NCI-H82 (cell line): ENCODE measurements at places on chromosomes 2 and 18.

GRCh38 chr18:44937960-44938719 is 257.5 kb downstream of the SETBP1 start:
- DNase-seq, result peak; percentile 94

DNA sequence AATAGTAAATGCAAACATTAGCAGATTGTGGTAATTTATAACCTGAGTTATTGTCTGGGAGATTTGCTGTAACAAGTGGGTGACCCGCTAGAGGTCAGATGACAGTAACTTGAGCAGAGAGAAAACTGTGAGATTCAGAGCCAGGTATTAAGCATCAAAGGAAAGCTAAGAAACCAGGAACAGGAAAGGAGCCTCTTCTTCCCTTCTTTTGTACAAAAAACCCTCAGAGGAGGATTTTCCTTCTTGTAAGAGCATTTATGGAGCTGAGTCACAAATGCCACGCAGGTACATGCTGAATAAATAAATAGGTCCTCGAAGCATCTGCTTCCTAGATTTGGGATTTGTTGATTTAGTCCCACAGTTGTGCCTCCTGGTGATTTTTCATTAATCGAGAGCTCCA is 146.5 kb downstream of the SH3BP4 start:
- DNase-seq, result peak; percentile 10

GRCh38 chr2:107932488-107932887 is 53.8 kb upstream of the SLC5A7 start:
- peak; percentile 39 for DNase-seq

- DNase-seq, result no peak
These were observed 16.7 kb upstream of the PDIA6 start for GRCh38 chr2:10829299-10829698.

GRCh38 chr18:59675346-59675745 is 21.9 kb downstream of the CCBE1 start:
- DNase-seq, result no peak

DNA sequence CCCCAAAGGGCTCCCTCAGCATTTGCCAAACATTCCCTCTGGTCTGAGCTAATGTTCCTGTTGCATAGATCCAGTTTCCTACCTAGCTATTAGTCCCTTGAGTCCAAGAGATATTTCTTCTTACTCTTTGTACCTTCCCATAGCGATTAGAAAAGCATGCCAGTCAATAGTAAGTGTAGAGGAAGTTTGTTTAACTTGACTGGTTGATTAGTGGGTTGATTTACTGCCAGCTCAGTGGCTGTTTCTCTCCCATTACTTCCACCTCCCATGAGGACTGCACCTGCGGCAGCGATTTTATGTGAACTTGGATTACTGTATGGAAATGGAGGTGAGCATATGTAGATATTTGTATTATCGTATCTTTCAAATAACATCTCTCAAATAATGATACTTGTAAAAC is 1748.4 kb upstream of the CELF4 start:
- no peak for DNase-seq

DNA sequence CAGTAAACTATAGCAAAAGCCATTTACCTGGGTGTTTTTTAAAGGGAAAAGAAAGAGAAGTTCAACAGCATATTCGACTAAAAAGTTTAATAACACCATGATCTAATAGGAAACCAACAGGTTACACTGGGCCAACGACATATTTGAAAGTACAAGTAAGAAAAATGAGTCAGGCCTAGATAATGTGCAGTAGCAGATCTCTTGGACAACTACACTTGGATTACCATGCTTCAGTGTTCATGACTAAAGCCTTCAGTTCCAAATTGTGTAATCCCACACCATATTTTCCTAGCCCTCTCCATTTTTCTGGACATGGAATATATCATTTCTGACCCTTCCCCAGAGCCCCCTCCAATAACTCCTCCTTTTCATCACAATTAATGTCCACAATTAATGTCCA is 39.1 kb upstream of the FIGN start:
- no peak for DNase-seq

DNA sequence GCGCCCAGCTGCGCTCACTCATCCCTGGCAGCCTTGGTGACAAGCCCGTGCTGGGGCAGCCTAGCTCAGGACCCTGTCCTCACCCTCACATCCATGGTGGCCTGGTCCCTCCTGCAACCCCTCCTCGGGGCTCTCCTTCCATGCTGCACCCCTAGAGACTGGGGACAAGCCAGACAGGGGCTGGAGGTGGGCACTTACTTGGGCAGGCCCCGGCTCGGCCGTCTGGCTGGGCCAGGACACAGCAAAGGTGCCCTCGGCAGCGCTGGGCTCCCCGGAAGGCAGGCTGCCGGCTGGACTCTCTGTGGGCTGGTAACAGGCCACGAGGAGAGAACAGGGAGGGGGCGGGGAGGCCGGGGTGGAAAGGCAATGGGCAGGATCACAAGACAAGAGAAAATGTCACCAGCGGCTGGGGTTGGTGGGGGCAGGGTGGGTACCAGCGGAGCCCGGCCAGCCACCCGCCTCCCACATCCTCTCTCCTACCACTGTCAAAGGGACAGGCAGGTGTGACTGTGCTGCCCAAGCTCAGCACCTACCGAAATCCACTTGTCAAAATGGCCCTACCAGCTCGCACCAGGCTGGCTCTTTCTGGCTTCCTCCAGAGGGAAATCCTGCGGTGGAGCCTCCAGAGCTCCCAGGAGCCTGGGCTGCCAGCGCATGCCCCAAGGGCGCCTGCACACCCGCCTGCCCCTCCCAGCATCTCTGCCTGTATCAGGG is 54.7 kb downstream of the BIN1 start:
- DNase-seq, result no peak

DNA sequence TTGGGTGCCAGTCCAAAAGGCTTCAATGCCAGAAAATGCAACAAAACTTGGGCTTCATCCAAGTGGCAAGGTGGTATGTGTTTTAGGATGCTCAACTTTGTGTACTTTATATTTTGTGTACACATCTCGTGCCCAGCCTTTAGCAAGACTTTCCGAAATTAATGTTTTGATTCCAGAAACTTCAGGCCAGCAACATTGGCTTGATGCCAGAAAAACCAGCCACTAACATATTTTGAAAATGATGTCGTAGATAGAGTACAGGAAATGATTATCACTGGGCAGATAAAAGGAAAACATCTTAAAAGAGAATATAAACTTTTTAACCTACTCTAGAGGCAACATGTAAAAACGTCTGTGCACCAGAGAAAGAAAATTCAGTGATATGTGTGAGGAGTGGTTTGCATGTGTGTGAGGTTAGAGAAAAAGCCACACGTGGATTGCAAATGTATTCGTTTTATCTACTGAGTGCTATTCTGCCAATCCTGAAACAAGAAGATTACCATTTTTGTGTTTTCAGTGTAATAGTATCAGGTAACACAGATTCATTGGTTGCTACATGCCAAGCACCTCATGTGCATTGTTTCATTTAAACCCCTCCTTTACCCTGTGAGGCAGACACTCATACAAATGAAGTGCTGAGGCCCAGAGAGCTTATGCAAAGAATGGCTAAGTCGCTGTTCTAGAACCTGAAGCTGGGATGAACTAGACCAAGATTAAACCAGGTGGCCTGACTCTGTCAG is 264.8 kb downstream of the C1D start:
- peak; percentile 17 for DNase-seq

- DNase-seq, result no peak
These were observed 503.6 kb downstream of the ARHGAP15 start for GRCh38 chr2:143632751-143633374.

- no peak for DNase-seq
These were observed 150.6 kb upstream of the EPC2 start for GRCh38 chr2:148493822-148494563.

- DNase-seq, result no peak
These were observed 303.9 kb downstream of the ZNF407 start for GRCh38 chr18:74901362-74902146.

GRCh38 chr2:203694191-203694590 is 12.2 kb upstream of the CD28 start:
- DNase-seq, result no peak

DNA sequence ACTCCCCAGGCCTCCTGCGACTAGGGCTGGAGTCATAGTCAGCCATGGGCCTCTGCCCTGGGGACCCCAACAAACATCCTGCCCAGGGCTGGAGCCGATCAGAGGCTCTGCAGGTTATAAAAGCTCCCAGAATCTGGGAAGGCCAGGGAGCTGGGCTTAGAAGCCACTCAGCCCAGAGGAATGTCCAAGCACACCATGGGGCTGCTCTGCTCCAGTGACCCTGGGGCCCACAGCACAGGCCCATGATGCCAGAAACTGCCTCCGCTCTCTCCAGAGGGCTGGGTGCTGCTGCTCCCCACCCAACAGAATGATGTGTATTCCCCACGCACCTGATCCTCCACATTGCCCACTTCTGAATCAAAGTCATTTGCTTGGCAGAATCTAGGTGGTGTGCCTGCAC is 88.5 kb downstream of the ARMC9 start:
- no peak for DNase-seq

GRCh38 chr2:217360781-217361482 is 501.1 kb upstream of the TNP1 start:
- no peak for DNase-seq

DNA sequence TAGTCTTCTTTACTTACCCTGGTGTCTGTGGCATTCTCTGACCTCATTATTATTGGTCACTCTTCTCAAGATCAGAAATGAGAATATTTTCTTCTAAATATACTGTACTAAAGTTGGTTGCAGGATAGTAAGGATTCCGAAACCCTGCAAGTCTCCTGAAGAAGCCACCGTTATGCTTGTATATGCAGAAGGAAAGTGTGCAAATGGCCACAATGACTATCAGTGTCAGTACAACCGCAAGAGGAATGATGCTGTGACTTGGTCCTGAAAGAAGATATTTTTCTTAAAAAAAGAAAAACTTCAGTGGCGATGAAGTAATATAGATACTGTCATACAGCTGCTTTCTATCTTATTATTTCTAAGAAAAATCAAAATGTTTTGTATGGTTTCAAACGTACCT is 120.7 kb downstream of the PLA2R1 start:
- DNase-seq, result no peak

DNA sequence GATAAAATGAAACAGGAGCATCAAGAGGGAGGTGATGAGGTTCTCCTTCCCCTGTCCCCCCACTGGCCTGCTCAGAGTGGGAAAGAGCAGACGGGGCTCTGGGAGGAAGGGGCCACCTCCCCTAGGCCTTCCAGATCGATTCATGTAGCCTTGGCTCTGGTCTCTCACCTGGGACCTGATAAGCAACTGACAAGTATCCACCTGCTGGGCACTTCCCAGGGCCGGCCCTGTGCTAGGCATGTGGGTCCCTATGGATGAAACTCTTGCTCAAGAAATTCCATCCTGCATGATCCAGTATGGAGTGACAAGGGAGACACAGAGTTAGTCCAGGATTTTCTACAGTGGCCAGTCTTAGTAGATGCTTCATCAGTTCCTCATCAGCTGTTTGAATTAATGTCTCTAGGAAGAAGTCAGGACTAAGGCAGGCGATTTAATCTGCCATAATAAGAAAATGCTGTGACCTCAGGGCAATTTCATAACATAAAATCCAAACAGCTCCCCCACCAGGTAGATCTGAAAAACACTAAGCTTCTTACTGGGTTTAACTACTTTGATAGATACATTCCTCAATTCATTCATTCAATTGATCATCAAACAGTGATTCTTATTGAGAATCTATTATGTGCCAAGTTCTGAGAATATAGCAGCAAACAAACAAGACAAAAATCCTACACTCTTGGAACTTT is 44.7 kb upstream of the ZFP36L2 start:
- peak; percentile 15 for DNase-seq

GRCh38 chr2:156472686-156473085 is 36.5 kb downstream of the GPD2 start:
- no peak for DNase-seq

DNA sequence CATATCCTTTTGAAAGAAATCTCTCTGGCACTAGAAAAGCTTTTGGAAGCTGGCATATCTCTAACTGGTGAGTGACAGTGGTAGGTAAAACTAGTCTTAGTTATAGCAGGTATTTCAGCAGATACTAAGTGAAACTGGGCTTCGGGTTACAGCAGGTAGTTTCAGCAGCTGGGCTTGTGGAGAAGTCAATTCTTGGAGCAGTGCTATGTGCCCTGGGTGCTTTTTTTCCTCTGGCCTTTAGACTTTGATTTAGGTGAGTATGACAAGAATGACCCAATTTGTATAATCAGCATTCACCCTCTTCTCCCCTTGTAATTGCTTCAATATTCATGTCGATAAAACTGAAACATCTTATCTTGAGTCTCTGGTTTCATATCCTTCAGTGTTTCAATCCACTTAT is 123.1 kb downstream of the KYNU start:
- no peak for DNase-seq

DNA sequence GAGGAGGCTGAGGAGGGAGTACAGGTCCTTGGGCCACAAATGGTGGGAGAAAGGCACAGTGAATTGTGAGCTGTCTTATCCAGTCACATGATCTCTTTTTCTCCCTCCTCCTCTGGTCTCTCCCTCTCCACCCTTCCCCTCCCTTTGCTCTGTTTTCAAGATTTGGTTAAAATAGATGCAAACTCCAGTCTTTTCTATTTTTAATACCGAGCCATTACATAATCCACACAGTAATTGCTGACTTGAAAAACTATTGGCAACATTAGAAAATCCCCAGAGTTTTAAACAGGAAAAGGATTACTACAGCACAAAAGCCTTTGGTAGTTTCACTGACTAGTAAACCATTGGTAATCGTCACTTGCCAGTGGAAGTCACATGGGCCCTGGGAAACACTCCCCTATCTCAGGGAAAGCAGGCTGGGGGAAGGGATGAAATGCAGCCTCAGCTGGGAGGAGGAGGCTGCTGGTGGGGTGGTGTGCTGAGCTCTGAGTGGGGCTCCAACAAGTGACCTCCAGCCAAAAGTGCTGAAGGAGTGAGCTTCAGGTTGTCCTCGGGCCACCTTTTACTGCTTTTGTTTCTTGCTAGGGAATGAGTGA is 57.4 kb upstream of the PCBP1 start:
- peak; percentile 61 for DNase-seq

- DNase-seq, result no peak
These were observed 45.1 kb downstream of the RPL31 start for GRCh38 chr2:101047075-101047766.

DNA sequence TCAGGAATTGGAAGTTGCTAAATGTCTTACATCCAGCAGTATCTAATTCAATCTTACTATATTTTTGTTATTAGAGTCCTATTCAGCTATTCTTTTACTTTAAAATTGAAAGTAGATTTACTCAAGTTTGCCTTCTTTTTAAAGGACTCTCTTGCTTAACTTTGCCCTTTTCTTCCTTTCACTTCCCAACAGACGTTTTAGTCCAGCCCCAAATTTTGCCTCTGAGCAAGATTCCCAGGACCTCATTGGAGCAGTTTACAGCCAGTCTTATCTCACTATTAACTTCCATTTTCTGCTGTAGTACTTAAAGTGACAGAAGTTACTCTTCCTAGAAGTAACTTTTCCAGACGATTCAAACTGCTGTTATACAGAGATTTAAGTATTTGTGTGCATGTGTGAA is 1.7 kb upstream of the PRKD3 start:
- DNase-seq, result no peak

- DNase-seq, result peak; percentile 65
These were observed 264.7 kb downstream of the TCF4 start for GRCh38 chr18:55323051-55323994.
